ENCODE measurements at places on chromosomes 13 and 19.

GRCh38 chr19:18590273-18591272 lies 2.0 kb downstream of the REX1BD start:
- DNase-seq = no peak

DNA sequence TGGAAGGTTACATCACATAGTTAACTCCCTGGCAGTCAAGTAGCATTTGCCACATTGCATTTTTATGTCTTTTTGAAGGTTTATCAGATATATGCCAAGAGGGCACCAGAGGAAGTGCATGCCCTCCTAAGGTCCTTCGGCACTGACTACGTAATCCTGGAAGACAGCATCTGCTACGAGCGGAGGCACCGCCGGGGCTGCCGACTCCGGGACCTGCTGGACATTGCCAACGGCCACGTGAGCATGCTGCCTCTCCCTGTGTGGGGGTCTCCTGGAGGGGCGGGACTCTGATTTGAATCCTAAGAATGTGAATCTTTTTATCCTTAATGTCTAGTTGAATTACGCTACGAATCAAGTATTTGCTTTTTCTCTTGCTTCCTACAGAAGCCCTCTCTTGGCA lies 74.8 kb downstream of the DPY19L3 start:
- no peak for DNase-seq

GRCh38 chr13:106468207-106468606 lies 67.3 kb downstream of the EFNB2 start:
- DNase-seq = no peak

DNA sequence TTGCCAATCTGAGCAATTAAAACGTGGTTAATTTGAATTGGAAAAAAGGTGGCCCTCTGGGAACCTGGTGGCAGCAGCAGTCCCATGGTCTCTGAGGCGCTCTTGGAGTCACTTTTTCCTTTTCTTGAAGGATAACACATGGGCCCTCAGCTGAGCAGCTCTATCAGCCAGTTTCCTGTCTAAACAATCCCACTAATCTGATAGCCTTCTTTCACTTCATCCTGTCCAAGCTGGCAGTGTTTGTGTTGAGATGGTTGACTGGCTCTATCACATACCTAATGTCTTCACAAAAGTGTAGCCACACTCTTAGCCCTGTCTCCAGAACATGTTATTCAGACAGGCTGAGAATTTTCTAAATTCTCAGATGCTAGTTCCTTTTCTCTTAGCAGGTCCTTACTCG lies 10.7 kb downstream of the MZT1 start:
- no peak for DNase-seq

- DNase-seq = no peak
Observed at GRCh38 chr13:75285310-75285709, 196.7 kb downstream of the TBC1D4 start.

DNA sequence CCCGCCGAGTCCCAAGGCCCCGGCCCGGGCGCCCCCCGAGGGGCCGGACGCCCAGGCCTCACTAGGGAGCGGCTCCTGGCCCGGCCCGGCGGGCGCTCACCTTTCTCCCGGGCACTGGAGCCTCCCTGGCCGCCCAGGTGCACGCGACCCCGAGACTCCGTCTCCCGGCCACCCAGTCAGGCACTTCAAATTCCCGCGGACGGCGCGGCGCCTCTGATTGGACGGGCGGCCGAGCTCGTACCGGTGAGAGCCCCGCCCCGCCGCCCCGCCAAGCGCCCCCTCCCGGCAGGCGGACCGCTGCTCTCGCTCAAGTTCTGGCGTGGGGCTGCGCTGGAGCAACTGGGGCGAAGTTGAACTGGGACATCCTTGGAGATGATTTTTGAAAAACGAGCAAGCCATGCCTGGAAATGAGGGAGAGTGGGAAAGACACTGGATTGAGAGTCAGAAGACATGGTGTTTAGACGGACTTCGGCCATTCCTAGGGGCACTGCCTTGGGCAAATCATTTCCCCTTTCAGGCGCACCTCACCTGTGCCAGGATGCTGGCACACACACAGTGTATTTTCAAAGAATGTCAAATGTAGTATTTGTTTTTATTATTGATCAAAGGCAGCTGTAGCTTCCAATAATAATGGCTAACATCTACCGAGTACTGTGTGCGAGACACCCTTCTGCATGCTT lies 485.3 kb downstream of the UQCRFS1 start:
- DNase-seq = no peak

DNA sequence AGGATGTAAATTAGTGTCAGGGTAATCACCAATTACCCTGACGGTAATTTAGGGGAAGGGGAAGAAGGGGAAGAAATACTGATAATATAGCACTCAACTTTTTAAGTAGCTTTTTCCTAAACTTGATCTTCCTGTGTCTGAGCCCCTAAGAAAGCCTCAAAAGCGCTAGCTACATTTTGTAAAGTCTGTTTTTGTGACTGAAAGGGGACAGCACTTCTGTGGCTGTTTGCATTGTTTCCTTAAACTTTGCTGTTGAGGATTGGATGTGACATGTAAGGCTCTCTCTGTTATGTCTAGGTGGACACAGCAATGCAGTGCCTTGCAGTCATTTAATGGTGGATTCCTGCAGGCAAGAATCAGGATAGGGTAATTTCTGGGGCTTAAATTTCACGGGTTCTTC lies 42.8 kb downstream of the SPATA13 start:
- DNase-seq = no peak

- no peak for DNase-seq
Observed at GRCh38 chr13:25380741-25381324, 9.1 kb downstream of the ATP8A2 start.

DNA sequence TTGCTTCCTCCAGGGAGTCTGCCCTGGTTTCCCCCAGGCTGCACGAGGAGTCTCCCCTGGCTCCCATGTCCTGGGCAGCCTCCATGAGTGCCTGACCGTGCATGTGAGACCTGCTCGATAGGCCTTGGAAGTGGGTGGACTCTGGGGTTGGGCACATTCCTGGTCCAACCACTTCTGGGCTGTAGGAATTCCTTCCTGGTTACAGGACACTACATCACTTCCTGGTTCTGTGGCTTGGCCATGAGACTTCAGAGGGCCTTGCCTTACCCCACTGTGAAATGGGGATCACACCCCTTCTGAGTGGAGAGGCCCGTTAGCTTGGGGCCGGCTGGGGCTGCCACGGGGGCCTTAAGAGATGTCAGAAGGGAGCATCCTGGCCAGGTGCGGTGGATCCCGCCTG lies 4.0 kb upstream of the ZNF628 start:
- no peak for DNase-seq

DNA sequence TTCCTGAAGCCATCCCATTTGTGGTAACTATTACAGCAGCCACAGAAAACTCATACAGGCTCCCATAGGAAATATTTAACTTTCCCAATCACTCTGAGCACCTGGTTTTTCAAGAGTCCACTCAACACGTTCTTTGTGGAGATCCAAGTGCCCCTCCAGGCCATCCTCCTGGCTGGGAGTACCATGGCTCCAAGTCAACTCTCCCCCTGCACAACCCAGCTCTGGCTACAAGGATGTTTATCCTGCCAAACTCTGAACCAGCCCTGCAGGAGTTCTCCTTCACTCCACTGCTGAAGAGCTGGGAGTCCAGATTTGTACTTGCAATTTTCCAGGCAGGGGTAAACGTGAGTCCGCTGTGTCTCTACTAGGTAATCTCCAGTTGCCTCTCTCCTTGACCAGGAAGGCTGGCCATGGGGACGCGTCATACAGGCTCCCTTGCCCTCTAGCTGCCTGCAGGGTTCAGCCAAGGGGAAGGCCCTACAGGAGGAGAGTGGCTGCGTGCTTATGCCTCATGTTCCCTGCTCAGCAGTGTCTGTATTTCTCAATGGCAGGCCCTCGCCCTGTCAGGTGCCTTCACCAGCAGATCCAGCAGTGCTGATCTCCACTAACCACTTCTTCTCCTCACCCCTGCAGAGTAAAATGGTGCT lies 29.9 kb upstream of the ARGLU1 start:
- no peak for DNase-seq

DNA sequence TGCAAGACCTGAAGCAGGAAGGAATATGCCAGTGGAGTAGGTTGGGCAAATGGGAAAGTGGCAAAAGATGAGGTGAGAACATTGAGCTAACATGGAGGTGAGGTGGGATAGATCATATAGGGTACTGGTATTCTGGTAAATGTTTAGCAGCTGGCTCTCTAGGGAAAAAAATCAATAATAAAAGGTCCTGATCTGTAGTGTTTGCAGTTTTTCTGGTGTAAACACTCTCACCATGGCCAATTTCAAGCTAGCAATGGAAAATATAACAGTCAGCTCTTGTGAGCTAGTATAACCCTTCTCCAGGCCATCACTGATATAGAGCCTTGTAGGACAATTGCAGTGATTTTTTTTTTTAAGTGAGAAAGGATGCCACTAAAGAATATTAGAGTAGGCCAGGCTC lies 31.3 kb downstream of the RFC3 start:
- no peak for DNase-seq

DNA sequence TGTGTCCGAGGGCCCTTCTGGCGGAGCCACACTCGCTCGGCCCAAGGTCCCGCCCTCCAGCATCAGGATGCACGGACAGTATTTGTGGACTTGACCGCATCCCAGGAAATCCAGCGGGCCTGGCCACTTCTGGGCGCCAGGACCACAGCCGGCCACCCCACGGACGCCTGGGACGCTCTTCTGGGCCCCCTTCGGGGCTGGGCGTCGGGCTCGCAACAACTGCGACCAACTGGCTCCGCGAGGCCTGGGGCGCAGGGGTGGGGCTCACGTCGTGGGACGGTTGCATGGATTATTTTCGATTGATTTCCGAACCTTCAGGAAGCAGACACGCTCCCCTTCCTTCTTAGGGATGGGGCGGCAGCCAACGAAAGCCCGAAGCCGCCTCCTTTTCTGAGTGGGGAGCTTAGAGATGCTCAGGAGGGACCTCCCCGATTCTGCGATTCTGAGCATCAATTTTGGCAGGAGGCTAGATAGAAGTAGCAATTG lies 521 bp upstream of the NUP58 start:
- DNase-seq = no peak

DNA sequence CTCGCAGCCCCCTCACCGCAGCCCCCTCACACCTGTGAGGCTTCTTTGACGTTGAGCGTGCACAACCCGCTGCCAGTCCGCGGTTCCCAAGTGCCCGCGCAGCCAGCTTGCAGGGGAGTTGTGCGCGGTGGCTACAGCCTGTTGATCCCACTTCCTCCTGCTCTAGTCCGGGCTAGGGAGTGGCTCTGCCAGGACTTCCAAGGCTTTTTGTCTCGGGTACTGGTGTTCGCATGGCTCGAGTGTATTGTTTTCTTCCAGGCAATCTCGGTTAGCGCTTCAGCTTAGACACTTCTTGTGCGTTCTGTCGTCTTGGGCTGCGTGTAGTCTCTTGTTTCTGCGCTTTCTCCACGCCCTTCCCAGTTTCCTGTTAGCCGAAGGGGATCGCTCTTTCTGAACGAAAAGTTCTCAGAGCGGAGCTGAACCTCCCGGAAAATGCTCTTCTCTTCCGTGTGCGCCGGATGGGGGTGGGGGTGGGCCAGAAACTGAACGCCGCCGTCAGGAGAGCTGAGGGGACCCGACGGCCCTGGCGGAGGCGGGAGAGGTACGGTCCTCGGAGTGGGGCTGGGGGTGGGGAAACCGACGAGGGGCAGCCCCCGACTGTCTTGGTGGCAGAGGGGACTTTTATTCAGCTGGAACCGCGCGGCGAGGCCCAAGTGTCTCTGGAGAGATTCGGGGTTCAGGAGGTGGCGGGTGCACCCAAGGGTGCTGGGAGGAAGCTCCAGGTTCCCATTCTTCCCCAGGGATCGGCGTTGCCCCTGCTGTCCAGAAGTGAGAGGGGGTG lies 697 bp upstream of the DGKH start:
- DNase-seq = no peak

GRCh38 chr13:39036212-39036611 lies 1.7 kb downstream of the PROSER1 start:
- DNase-seq = no peak

- no peak for DNase-seq
Observed at GRCh38 chr13:39816936-39817335, 161.5 kb downstream of the COG6 start.

DNA sequence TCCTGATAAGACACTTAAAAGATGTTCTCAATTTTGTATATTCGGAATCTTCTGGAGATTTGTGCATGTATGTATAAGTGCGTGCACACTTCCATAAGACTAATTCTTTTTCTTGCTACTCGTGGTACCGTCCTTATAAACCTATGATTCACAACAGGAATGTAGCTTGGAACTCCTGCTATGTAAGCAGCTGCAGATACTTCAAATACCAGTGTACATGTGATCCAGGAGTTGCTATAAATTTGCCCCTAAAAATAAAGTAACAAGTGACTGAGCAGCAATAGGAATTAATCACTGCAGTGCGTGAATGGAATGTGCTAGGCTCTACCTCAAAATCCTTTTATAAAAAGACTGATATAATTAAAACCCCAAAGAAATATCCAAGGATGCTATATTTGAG lies 214.9 kb downstream of the KLF5 start:
- no peak for DNase-seq

DNA sequence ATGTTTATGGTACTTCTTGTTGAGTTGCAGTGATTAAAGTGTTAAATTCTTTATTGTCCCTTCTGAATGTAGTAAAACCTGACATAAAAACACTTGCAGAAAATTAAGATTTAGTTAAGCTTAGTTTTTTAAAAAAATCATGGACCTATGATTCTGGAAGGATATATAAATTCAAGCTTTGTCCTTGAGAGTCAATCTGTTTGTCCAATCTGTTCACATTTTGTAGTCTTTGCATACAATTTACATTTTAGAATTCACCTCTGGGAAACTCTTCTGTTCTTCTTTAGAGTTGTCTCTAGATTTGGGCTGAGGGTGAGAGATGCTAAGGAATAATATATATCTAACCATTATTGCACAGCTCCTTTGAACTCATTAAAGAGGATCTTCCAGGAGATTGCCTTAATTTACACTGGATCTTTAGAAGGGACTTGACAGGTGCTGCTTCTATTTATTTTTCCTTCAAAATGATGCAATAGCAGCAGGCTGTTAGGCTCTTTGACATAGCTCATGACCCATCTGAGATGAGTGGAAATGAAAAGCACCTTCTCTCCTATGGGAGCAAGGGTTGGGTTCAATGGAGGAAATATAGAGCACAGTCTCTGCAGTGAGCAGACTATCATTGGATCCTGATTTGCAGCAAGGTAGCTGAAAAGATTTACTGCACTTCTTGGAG lies 433.9 kb downstream of the GPC6 start:
- no peak for DNase-seq

GRCh38 chr19:18214779-18215433 lies 11.1 kb upstream of the RAB3A start:
- no peak for DNase-seq

DNA sequence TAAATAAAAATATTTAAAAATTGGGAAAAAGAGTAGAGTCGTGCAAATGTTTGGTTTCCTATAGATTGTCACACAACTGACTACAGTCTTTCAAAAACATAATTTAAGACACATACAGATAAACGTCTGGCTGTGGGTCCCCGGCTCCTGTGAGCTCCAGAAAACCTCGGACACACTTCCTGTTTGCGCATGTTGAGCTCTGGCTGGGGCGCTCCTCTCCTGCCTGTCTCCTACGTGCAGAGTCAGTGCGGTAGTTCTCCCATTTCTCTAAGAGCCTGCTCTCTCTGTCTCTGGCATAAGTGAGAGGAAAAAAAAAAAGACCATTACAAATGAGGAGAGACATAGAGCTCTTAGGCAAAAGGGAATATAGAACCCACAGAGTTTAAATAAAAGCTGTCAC lies 128.2 kb upstream of the OBI1 start:
- no peak for DNase-seq
